ENCODE measurements at places on chromosomes 7 and 10. TPM values are rescaled to one million over a fixed set of nuclear protein-coding genes. Genes with fewer than 3 reads are reported as not detected.
A peak's percentile ranks its signal among the peaks of the same experiment; 100 is the strongest.

The ASAH2 gene
- 5.4 TPM for total RNA-seq

The LRRD1 gene
- total RNA-seq: 0.19 TPM

DNA sequence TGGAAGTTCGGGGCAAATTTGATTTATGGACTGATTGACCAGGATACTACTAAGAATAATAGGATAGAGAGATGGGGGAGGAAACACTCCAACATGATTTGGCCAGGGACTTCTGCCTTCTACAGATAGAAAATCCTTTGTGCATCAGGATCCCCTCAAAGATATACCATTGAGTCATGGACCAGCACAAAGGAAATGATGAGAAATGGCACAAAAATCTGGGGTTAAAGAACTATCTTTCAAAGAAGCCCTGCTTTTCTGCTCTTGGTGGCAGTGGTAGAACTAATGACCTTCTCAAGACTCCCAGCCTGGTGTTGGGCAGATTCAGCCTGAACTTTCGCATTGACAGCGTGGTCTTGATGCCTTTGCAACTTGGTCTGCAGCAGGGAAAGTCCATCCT, 27.6 kb upstream of the LAMB1 start:
- no peak for DNase-seq

The RARRES2 gene
- 109 TPM for total RNA-seq

The ANK3 gene
- 90.2 TPM for total RNA-seq

DNA sequence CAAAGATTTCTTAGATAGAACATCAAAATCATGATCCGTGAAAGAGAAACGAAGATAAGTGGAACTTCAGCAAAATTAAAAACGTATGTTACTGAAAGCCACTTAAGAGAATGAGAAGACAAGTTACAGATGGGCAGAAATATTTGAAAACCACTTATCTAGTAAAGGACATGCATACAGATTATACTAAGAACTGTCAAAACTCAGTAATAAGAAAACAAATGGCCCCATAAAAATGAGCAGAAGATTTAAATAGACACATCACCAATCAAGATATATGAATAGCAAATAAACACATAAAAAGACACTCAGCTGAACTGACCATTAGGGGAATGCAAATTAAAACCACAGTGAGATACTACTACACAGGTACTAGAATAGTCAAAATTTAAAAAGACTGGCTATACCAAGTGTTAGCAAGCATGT, 343.7 kb downstream of the PTEN start:
- no peak for DNase-seq

The HSPB1 gene
- 228 TPM for total RNA-seq

- DNase-seq: no peak
Observed at GRCh38 chr7:108596560-108596959, 26.9 kb downstream of the DNAJB9 start.

- DNase-seq: no peak
Observed at GRCh38 chr10:96334616-96335526, 23.9 kb downstream of the OPALIN start.

The CLCN1 gene
- 0.12 TPM for total RNA-seq

DNA sequence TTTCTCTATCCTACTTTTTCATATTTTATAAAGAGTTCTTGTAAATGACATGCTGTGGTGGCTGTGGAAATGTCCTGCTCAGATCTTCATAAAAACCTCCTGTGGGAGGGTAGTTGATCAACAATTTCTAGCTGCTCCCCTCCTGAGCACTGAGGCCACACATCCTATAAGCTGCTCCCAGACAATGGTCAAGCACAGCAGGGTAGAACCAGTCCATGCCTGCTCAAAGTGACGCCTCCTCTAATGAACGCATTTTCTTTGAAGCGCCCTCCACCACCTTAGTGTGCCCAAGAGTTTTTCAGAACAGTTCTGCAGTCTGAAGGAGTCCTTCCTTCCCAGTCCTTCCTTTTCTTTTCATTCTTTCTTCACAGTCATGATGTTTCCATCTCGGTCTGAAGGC, 298.6 kb upstream of the CACNA2D1 start:
- no peak for DNase-seq

DNA sequence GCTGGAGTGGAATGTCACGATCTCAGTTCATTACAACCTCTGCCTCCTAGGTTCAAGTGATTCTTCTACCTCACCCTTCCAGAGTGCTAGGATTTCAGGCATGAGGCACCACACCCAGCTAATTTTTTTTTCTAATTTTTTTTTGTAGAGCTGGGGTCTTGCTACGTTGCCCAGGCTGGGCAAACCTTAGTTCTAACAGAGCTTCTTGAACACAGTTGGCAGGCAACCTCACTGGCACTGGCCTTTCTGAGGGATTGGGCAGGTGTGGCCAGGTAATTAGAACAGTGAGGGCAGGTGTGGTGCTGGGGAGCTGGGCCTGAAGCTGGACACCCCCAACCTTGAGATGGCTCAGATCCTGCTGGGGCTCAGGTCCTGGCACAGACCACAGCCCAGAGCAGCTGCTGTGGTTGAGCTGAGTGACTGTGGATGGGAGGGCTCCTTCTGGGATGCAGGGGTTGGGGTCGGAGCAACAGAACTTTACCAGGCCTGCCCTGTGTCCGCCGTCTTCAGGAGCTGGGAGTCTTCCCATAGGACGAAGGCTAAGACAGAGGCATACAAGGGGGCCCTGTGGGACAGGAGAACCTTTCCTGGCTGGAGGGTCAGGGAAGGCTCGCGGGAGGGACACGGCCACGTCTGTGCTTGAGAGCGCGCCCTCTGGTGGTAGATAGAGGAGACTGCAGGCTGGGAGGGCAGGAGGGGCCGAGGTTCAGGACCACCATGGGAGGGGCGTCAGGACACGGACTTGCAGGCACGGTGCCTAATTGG, 48.2 kb downstream of the COL26A1 start:
- no peak for DNase-seq

The SEMA3A gene
- total RNA-seq: 28.2 TPM

GRCh38 chr10:114912470-114912859, 25.5 kb upstream of the TRUB1 start:
- DNase-seq: no peak

- no peak for DNase-seq
Observed at GRCh38 chr7:25633426-25634036, 405.2 kb upstream of the NPVF start.

- no peak for DNase-seq
Observed at GRCh38 chr10:78139341-78139740, 105.7 kb downstream of the RPS24 start.

- DNase-seq: no peak
Observed at GRCh38 chr10:5775685-5776084, 37.5 kb downstream of the GDI2 start.

DNA sequence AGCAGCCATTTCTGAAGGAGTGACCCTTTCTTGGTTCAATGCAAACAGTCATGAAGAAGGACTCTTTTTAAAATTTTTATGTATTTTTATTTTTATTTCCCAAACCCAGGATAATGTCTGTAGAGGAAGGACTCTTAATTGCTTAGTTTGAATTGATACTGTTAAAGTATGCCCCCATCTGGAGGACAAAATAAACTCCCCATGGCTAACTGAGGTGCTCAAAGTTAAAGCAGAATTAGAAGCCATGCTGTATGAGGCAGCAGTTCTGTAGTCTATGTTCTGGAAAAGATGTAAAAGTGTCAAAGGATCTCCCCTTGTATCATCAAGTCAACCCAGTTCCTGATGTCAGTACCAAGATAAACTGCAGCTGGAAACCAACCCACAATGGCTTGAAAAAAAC, 617.9 kb upstream of the GRM3 start:
- DNase-seq: no peak

DNA sequence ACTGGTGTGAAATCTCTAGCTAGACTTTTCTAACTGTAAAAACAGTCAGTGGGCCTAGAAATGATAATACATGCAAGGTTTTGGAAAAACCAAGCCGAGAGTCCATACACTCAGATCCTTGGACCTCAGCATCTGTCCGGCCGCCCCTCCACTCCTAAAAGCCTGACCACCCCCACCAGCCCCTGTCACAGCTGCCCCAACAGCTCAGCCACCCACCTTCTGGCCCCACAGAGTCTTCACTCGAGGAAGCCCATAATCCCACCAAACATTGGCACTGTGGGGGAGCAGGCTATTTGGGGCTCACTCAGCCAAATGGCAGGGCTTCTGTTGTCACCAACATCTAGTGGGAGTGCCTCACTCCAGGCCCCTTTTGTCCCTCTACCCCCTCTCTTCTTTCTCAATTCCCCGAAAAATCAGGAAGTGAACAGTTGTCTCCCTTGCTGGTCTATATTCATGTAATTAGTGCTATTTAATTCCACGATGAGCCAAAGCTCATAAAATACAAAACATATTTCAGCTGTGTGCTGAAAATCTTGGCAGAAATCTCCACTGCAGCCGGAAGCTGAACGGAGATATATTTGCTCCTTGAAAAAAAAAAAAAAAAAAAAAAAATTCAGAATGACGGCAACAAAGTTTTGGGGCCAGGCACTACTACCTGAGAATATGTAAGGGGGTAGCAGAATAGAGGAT, 55.5 kb downstream of the PLXNA4 start:
- DNase-seq: no peak

The TDRD1 gene
- total RNA-seq: not detected

- DNase-seq: no peak
Observed at GRCh38 chr10:126518218-126519080, 130.2 kb upstream of the ADAM12 start.

- no peak for DNase-seq
Observed at GRCh38 chr7:75727881-75728593, 10.7 kb downstream of the HIP1 start.

DNA sequence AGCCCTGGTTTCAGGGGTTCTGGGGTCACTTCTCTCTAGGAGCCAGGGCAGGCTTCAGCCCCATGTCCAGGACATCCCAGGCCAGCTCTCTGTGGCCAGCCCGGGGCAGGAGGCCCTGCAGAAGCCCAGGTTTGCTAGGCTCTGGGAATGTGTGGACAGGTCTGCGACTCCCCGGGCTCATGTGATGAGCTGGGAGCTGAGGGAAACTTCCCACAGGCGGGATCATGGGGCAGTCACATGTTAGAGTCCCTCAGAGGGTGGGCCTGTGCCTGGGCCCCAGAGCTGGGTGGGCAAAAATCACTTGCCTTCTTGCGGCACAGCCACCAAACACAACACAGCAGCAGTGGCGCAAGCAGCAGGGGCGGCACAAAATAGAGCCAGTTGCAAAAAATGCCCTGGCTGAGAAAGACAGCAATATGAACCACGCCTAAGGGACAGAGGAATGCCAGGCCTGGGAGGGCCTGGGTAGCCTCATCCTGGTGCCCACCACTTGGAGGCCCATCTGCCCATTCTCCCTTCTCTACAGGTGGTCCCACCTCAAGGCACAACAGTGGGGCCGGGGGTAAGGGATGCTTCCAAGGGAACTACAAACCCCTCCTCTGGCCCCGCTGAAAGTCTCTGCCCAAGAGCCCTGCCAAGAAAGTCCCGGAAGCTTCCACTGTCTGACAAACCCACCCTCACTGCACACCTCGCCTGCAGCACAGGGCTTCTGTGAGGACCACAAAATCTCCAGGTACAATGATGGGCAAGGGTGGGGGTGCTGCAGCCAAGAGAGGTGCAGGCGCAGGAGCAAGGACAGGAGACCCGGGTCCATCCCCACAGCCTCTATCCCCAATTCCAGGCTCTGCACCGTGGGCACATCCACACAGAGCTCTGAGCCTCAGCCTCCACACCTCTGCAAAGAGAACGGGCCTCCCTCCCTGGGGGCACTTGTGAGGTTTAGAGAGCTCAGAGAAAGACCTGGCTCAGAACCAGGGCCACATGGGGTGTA, 34.6 kb upstream of the ANTXRL start:
- peak; percentile 62 for DNase-seq

- no peak for DNase-seq
Observed at GRCh38 chr7:30173058-30173897, 38.5 kb downstream of the MTURN start.

DNA sequence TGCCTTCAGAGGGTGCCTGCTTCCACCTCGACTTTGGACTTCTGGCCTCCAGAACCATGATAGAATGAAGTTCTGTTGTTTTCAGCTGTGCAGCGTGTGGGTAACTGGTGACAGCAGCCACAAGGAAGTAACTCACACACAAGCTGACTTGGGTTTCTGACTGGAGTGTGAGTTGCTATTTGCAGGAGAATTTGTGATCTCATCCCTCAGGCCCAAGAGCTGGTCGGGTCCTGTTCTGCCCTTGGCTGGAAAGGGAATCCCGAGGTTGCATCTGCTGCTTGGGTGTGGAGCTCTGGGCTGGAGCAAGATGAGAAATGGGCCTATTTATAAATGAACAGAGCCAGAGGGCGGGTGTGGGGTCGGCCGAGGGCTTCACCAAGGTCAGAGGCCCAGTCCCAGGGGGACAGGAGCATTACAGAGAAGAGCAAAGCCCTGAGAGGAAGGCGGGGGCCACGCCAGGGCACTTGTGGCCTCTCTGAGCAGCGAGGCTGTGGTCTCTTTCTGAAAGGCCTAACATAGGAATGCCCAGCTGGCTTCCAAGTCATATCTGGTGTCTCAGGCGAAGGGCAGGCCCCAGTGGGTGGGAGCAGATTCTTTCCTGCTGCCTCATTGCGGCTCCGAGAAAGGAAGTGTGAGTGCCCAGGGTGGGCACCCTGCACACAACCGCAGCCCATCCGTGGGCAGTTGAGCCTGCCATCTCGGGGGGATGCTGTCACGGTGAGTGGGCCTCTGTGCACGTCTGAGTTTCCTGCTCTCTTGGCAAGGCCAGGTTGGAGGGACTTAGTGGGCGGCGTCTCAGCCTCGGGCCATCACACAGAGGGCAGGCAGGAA, 26.5 kb upstream of the C10orf71 start:
- DNase-seq: peak; percentile 53

GRCh38 chr7:70595370-70595754, 536.6 kb upstream of the GALNT17 start:
- DNase-seq: no peak

DNA sequence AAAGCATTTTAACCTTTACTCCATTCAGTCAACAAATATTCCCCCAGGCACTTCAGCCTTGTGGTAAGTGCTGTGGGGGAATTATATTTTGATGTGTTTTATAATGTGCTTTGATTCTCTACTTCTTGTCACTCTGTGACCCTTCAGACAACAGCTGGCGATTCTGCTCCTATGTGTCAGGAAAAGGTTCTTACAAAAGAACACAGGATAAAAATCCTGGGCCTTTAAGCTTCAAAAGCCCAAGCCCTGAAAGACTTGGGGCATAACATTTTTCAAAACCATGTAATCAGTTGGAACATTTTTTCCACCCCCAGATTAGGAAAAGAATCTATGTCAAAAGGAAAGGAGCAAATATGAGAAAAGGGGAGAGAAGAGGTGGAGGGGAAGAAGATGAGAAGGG, 37.8 kb upstream of the LRRC17 start:
- no peak for DNase-seq

The CDC14C gene
- not detected for total RNA-seq

The ACTR1A gene
- 95.4 TPM for total RNA-seq

- no peak for DNase-seq
Observed at GRCh38 chr7:139111811-139112301, 2.3 kb upstream of the ZC3HAV1 start.

The VIPR2 gene
- 0.31 TPM for total RNA-seq

The PLEKHS1 gene
- 0.45 TPM for total RNA-seq

Measured in type B pancreatic cell (in vitro differentiated cells).